ENCODE measurements at places on chromosomes 2 and 18.

GRCh38 chr2:129726216-129726615 is 253.2 kb upstream of the RAB6C start:
- DNase-seq, result no peak

- DNase-seq, result no peak
Observed at GRCh38 chr2:168916331-168916675, 15.2 kb downstream of the G6PC2 start.

DNA sequence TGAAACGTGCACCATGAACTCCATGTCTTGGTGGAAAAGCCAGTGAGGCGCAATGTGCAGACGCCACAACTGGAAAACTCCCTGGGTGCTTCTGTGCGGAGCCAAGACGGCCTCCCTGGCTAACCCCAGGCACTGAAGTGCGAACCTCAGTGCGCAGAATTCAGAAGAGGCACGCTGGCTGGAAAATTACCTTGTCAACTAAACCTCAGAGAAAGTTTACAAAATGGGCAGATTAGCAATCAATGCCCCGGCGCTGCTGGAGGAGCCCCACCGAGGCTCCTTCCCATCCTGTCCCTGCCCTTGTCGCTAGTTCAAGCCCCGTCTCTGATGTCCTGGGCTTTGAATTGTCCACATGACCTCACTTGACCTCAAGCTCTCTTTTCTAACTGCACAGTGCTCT is 22.2 kb downstream of the SNORC start:
- no peak for DNase-seq

DNA sequence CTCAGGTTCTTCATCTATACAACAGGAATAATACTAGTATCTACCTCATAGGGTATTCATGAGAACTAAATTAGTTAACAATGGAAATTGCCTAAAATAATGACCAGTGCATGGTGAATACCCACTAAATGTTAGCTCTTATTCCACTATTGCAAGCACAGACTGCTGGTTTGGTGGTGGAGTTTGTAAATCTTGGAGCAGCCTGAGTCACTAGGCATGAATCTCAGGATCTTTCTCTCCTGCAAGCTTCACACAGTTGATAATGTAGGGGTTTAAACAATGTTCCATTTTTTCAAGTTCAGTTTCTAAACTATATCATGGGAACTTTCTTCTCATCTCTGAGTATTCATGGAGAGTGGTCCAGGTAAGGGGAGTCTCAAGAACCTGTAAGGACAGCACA is 84.0 kb downstream of the OSR1 start:
- no peak for DNase-seq

- DNase-seq, result no peak
Observed at GRCh38 chr2:161230959-161231358, 70.7 kb downstream of the TANK start.
